Stimulated activated CD4-positive, alpha-beta T cell treated with anti-CD3 and anti-CD28 coated beads, Interleukin-15, amount 100 ng/mL, for 24 hours (primary cell): ENCODE measurements at places on chromosomes 2 and 18.

GRCh38 chr2:3413697-3414096, 34.2 kb downstream of the TRAPPC12 start:
- no peak for DNase-seq

DNA sequence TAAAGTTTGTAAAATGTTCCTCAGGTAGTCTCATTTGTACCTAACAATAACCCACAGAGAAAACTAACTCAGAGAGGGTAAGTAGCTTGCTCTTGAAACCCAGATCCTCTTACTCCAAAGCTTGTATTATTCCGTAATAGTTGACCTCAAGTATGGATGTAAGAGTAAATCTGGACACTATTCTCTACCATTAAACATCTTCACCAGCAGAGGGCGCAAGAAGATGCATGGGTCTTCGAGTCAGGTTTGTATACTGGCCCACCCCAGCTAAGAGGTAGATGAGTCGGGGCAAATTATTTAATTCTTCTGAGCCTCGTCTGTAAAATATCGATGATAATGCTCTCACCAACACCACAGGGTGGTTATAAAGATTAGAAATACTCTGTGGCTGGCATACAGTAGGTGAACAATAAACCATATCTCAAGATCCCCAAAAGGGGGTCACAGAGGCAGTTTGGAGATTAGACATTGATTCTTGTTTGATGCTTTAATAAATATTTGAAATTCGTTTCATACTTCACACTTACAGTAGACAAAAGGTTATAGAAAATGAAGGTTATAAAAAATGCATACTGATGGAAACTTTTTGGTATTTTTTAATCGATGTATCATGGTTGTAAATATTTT, 3.5 kb upstream of the CABLES1 start:
- peak; percentile 67 for DNase-seq

DNA sequence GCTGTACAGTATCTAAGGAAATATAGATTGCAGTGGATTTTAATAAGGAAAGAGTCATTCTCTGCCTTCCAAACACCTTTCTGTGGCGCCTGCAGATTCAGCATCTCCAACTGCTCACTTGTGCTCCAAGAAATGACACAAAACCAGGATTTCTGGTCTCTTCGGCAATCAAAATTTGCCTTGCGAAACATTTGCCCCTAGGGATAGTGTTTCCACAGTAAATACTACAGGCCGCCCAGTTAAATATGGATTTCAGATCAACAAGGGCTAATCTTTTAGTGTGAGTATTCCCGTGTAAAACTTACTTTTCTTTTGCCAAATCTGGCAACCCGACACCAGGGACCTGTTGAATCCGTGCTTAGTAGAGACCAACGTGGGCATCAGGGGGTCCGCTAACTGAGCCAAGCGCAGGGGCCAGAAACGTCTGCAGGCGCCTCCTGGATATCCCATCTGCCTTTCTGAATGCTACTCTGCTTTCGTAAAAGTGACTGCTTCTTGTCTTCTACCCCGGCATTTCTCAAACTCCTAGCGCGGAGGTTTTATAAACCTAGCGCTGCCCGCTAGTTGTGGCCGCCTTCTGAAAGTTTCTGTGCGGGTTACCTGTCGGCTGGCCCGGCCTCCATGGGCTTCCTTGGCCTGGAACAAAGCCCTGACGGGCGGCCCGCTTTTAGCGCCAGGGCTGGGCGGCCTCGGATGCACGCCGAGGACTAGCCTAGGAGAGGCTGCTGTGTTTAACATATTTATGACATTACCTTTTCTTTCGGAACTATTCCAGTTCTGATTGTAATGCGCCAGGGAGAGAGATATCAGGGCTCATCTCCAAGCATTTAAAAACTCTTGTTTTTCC, 2.5 kb downstream of the CYP1B1 start:
- DNase-seq = no peak

DNA sequence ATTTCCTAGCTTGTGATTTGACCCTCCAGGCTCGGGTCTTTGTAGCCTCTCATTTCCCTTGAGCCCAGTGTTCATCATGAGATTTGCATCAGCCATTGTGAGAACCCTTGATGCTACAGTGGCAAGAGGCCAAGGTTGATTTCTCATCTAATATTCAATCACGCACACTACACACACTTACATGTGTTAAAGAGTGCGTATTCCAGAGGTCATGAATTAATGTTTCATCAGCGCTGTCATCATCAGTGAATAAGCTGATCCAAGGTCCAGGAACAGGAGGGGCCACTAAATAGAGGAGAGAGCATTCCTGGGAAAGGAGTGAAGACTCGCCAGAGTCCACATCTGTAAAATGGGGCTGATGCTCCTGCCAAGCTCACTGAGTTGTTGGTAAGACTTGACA, 276.1 kb upstream of the SIX2 start:
- DNase-seq = no peak

- DNase-seq = no peak
Observed at GRCh38 chr2:24122366-24123194, 554 bp downstream of the PFN4 start.

DNA sequence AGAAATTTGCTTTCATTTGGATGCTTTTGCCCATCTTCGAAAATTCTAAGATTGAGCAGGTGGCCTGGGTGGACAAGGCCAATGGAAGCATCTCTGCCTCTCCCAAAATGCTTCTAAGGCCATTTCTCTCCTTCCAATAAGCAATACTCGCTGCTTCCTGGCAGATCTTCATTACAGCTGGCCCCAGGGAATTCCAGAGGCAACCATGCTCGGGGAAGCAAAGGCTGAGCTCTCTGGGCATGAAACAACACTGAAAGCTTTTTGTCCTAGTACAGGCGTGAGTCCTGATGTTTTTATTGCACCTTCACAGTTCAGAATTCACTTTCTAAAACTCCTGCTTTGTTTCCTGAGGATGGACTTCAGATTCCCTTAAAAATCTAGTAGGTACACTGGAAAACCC, 11.8 kb upstream of the NEDD4L start:
- no peak for DNase-seq

DNA sequence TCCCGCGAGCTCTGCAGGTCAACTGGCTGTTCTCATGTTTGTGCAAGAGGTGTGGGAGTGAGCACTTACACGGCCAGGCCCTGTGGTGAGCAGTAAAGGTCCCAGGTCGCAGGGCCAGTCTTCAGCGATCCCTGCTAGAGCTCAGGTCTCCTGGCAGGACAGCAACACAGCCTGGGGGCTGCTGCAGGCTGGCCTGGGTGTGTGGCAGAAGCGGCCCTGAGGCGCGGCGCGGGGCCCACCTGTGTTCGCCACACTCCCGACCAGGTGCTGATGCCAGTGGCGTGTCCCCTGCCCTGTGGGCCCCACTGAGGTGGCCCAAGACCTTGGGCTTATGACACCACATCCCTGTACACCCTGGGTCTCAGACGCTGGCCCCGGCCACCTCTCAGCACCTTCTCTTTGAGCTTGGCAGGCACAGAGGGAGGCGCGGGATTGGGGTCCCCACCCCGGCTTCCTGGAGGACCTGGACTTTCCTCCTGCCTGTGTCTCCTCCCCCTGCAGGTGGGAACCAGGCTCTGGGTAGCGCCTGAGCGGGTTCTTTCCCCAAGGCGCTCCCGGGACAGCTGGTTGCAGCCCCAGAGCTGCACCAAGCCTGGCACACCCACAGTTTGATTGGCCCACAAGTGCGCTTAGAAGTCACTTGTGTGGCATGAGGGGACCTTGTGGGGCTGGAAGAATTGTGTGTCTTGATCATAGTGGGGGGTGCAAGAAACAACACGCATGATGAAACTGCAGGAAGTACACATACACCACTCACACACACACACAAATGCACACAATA, 59.2 kb downstream of the TWIST2 start:
- no peak for DNase-seq
